Cerebellar cortex (tissue), 1 donor: ENCODE measurements at places on chromosomes 3 and 15.

DNA sequence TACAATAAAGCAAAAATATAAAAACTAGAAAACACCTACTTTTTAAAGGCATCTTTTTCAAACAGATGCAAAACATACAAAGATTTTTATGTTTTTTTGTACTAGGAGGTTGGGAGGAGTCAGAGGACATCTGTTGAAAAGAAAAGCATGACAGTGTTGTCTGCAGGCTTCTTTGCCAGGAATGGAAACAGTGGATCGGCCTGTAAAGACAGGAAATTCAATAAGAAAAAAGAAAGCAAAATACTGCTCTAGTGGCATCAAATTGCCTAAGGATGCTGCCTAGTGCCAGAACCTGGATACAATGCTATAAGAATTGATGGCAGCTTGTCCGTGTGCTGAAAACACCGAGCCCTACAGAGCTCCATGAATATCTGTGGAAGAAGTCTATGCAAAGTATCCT, 69.9 kb downstream of the TBC1D5 start:
- DNase-seq: peak; percentile 11

- DNase-seq: no peak
These were observed 92.4 kb upstream of the LRRFIP2 start for GRCh38 chr3:37266809-37267208.

DNA sequence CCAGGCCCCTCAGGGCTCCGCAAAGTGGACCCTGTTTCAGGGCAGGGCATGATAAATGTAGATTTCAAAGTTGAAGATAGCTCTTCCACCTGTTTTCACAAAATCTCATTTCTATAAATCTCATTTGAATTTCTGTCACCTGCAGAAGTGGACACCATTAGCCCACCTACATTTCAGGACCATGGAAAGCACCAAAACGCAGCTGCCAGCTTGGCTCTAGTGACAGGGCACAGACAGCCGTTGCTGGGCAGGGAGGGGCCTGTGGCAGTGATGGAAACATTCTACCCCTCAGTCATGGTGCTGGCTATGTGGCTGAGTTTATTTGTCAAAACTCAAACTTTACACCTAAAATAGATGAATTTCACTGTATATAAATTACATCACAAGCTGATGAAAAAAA, 40.4 kb downstream of the PRR23E start:
- no peak for DNase-seq

GRCh38 chr3:13054341-13055285, 18.6 kb downstream of the IQSEC1 start:
- no peak for DNase-seq

DNA sequence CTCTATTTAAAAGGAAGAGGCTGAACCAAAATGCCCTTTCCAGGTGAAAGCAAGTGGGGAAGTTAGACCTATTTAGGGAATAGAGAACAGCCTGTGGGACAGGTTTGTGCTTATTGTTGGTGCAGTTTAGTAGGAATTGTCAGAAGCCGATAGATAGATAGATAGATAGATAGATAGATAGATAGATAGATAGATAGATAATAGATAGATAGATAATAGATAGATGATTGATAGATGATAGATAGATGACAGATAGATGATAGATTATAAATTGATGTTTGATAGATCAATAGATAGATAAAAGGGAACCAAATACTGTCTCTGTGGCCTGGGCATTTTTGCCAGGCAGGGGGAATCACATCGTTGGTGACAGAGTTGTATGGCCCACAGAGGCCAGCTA, 42.5 kb downstream of the SH3GL3 start:
- no peak for DNase-seq

- no peak for DNase-seq
These were observed 48.9 kb upstream of the ACTL6A start for GRCh38 chr3:179513862-179514261.

- DNase-seq: no peak
These were observed 42.7 kb downstream of the DUT start for GRCh38 chr15:48373821-48374451.

DNA sequence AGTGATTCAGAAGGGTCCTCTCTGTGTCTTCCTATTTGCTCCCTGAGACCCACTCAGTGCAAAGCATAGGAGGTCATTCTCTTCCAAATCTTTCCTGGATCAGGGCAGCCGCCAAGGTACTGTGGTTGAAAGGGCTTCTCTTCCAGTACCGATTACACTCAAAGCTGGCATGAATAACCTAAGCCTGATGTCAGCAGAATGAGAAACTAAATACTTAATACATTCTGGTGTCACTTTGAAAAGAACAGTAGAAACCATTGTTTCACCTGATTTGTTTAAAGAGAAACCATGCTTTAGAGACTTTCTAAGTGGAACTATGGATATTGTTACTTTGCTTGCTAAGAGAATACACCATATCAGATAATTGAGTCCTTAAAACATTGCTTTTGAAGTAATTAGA, 50.2 kb downstream of the PDHB start:
- peak; percentile 26 for DNase-seq

GRCh38 chr3:55245351-55245750, 241.8 kb downstream of the WNT5A start:
- no peak for DNase-seq

GRCh38 chr15:23516866-23517265, 48.6 kb upstream of the MKRN3 start:
- no peak for DNase-seq

DNA sequence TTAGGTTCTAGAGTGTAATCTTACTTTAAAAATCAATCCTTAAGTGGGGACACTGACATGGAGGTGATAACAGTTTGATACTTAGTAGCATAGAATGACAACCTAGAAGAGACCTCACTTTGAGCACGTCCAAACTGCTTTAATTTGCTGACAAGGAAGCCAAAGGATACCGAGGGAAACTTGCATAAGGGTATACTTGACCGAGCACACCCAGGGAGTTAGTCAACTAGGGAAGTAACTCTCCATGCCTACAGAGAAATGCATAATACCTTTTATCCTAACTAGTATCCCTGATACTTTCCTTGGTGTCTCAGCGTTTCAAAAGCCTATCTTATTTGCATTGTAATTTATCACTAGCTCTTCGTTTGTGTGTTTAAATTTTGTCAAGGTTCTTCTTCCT, 5.5 kb upstream of the TPRG1 start:
- no peak for DNase-seq

GRCh38 chr3:43958973-43959372, 268.2 kb downstream of the ABHD5 start:
- DNase-seq: no peak

DNA sequence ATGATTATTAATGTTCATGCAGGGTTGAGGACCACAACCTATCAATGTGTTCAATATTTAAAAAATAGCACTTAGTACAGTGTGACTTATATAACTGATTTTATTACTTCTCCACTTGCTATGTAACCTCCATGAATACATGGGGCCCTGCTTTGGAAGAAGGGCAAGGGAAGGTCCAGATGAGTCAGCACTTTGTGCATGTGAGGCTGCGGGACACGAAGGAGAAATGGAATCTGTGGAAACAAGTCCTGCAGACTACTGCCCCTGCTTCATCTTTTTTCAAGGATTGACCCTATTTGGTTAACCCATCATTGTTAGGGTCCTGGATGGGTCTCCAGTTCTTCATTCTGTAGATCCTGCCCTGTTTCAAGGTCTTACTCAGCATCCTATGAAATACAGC, 1.6 kb downstream of the NXPE3 start:
- DNase-seq: peak; percentile 29

GRCh38 chr3:135090020-135090717, 295.1 kb downstream of the EPHB1 start:
- no peak for DNase-seq

DNA sequence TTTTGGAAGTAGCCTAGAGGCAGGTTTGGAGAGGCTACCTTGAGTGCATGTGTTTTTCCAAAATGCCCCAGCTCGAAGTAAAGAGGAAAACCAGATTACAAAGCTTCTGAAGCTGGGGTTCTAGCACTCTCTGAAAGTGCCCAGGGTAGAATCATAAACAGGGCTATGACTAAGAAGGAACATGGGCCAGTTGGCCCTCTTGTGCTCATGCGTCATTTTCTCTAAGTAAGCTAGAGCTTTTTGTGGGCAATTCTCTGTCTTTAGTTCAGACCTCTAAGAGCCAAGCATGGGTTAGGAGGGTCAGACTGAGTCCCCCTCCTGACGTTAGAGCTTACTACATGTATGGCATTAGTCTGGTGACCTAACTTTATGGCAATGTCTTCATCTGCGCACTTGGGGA, 129.5 kb upstream of the UMPS start:
- no peak for DNase-seq

GRCh38 chr3:31610700-31611275, 78.1 kb downstream of the STT3B start:
- DNase-seq: peak; percentile 19

GRCh38 chr3:162122405-162122804, 625.8 kb downstream of the OTOL1 start:
- no peak for DNase-seq

DNA sequence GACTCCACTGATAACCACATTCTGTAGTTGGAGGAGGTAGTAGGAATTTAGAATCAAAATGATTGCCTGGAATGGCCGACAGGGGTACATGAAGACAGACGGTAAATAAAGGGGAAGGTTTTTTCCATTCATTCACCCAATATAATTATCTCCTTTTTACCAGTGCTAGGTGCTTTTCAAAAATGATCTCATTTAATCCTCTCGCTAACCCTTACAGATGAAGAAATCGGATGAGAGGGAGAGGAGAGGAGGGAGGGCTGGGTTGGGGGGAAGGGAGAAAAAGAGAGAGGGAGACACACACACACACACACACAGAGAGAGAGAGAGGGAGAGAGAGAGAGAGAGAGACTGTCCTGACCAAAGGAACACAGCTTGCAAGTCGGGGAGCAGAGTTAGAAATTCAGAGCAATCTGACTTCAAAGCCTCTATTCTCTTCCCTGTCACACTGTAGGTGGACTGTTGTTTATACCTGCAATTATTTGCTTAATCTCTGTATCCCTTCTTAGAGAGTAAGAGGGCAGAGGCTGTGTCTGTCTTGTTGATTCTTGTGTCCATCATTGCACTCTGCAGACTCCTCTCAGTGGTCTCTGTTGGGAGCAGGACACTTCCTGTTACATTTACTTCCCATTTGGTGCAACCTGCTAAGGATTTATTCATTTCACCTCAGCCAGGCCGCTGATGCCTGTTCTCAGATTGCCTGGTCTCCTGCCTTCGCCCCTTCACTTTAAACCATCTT, 18.7 kb upstream of the PAQR9 start:
- no peak for DNase-seq

- no peak for DNase-seq
These were observed 19.0 kb downstream of the CSPG4 start for GRCh38 chr15:75693501-75694240.

- DNase-seq: no peak
These were observed 520.4 kb upstream of the ALCAM start for GRCh38 chr3:104846270-104846669.

- no peak for DNase-seq
These were observed 531.9 kb downstream of the AGBL1 start for GRCh38 chr15:86611417-86612040.

- no peak for DNase-seq
These were observed 5.0 kb downstream of the CCNDBP1 start for GRCh38 chr15:43190178-43190577.

- no peak for DNase-seq
These were observed 227.8 kb downstream of the OCA2 start for GRCh38 chr15:27871078-27871901.

DNA sequence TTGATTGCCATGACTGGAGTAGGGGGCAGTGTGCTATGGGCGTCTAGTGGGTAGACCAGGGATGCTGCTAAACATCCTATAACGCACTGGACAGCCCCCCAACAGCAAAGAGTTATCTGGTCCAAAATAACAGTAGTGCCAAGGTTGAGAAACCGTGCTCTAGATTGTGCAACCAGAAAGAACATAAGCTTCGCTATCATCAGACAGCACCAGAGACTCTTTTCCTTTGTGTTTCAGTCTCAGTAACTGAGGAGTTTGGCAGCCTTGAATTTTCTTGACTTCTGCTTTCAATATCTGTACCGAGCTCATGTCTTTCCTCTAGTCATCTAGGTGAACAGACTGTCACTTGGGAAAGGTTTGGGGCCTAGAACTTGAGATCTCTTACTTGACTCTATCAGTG, 8.8 kb downstream of the ARID3B start:
- no peak for DNase-seq

DNA sequence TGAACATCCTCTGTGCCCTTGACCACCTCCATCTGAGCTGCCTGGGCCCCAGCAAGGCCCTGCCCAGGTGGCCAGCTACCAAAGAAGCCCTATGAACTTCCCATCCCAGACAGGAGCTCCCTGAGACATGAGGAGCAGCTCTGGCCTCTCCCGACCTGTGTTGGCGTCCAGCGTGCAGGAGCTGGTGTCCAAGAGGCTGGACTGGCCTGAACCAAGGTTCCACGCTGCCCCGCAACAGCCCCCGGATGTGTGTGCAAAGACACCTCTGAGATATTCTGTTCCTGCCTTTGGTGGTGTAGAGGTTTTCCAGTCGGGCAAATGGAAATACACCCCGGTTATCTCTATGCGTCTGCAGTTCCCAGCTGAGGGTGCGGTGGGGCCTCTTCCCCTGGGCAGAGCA, 42.1 kb downstream of the WNT7A start:
- DNase-seq: no peak

DNA sequence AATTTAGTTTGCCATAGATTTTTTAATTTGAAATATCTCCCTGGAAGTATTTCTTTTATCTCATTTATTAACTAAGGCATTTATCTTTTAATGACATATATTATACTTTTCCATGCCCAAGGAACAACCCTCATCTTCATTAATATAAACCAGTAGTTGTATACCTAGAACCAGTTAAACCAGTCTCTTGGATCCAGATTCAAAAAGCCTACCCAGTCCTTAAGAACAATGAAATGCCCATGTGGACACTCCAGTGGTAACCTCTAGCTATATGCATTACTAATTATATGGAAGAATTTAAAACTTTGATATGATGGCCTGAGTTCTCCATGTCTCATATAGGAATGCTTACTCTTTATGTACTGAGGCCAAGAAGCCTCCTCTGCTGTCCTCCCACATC, 4.8 kb downstream of the SIDT1 start:
- DNase-seq: no peak

DNA sequence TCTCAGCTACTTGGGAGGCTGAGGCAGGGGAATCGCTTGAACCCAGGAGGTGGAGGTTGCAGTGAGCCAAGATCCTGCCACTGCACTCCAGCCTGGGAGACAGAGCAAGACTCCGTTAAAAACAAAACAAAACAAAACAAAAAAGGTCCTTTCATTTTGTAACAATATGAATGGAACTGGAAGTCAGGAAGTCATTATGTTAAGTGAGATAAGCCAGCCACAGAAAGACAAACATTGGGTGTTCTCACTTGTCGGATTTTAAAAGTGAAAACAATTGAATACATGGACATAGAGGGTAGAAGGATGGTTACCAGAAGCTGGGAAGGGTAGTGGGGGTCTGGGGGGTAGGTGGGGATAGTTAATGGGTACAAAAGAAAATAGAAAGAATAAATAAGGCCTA, 12.5 kb upstream of the B3GALNT1 start:
- no peak for DNase-seq
